ENCODE measurements at places on chromosomes 1 and 21.

DNA sequence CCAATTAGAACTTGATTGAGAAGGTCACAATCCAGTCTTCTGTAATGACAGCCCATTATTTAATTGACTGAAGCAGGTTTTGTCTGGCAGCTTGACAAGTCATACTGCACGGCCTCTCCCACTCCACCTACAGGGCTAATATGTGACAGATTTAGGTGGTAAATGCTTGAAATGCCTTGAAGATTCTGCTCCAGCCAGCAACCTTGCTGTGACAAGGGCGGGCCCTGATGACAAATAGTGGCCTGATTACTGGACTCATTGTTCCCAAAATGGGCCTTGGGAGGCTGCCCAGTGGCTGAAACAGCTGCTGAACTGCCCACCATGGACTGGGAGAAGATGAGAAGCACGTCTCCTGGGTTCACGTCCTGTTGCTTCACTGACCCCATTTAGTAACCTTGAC, 30.0 kb upstream of the CRNN start:
- no peak for DNase-seq

- DNase-seq = no peak
Measured at GRCh38 chr21:43825242-43825935, 36.0 kb downstream of the RRP1 start.

DNA sequence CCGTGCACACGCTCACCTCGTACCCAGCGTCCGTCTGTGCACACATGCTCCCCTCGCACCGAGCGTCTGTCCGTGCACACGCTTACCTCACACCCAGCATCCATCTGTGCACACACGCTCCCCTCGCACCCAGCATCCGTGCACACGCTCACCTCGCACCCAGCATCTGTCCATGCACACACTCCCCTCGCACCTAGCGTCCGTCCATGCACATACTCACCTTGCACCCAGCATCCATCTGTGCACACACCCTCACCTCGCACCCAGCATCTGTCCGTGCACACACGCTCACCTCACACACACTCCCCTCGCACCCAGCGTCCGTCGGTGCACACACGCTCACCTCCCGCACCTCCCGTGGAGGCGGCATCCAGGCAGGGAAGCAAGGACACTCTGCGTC, 24.4 kb upstream of the COL18A1 start:
- DNase-seq = no peak

DNA sequence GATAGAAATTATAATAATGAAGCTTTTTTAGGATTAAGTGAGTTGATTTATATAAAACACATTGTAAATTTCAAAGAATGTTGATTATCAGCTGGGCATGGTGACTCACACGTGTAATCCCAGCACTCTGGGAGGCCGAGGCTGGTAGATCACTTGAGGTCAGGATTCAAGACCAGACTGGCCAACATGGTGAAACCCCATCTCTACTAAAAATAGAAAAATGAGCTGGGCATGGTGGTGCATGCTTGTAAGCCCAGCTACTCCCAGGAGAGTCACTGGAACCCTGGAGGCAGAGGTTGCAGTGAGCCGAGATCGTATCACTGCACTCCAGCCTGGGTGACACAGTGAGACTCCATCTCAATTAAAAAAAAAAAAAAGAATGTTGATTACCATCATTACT, 18.4 kb downstream of the ADAMTS1 start:
- no peak for DNase-seq

DNA sequence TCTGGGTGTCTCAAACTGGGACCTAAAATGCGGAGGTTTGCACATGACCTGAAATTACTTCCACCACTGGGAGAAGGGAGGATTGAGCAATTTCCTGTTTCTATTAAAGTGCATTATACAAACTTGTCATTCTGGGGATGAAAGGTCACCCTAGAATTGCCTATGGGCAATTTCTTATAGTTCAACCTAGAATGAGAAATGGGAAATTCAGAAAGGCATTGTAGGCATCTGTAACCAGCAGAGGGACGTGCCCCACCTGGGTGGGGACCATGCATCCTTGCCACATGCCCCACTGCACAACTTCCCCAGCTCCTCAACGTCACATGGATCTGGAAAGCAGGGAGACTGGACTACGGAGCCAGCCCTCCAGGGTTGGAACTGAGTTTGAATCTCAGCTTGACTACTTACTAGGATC, 47.0 kb downstream of the MRPL39 start:
- no peak for DNase-seq

- no peak for DNase-seq
Measured at GRCh38 chr1:203558064-203558760, 64.3 kb downstream of the OPTC start.

- no peak for DNase-seq
Measured at GRCh38 chr1:15260418-15261154, 13.6 kb downstream of the FHAD1 start.

- no peak for DNase-seq
Measured at GRCh38 chr1:213484333-213484732, 433.3 kb downstream of the RPS6KC1 start.

- DNase-seq = no peak
Measured at GRCh38 chr1:49340576-49340975, 563.9 kb upstream of the BEND5 start.

DNA sequence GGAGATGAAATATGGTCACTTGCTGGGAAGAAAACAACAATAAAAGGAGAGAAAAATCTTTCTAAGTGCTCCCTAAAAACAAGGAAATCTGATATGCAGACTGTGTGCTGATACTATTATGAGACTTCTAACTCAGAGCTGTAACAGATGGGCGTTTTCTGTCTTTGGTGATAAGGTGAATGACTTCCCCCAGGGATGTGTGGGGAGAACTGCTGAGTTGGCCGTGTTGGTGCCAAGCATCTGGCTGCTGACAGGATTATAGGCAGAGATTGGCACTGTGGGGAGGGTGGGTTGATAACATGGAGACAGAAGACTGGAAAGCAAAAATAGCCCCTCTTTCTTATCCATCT, 438.5 kb upstream of the PLXNA2 start:
- no peak for DNase-seq

- no peak for DNase-seq
Measured at GRCh38 chr1:24643363-24644099, 429 bp downstream of the SRRM1 start.

- DNase-seq = no peak
Measured at GRCh38 chr1:203612932-203613682, 13.5 kb upstream of the ATP2B4 start.

DNA sequence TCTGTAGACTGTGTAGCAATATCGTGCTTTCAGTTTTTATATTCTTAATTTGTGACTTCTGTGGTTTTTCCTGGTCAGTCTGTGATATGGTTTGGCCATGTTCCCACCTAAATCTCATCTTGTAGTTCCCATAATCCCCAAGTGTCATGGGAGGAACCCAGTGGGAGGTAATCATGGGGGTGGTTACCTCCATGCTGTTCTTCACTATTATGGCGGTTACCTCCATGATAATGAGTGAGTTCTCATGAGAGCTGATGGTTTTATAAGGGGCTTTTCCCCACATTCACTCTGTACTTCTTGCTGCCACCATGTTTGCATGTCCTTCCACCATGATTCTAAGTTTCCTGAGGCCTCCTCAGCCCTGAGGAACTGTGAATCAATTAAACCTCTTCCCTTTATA, 169.8 kb downstream of the LEPR start:
- DNase-seq = no peak

DNA sequence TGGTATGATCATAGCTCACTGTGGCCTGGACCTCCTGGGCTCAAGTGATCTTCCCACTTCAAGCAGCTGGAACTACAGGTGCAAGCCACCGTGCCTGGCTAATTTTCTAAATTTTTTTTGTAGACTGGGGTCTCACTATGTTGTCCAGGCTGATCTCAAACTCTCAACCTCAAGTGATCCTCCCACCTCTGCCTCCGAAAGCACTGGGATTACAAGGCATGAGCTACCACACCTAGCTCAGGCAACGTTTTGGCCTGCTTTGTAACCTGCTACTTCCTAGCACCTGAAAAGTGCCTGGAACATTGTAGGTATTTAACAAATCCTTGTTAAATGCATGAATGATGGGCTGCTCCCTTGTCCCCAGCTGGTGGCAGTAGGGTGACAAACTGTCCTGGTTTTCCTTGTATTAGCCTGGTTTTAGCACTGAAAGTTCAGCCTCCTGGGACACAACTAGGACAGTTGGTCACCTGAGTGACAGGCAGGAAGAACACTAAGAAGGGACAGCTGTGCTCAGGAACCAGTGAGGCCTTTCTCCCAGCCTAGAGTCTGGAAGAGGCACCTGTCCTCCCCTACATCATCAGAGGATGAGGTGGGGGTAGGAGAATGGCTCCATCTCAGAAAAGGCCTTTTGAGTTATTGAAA, 88.5 kb upstream of the CD34 start:
- no peak for DNase-seq

- DNase-seq = no peak
Measured at GRCh38 chr1:116404699-116405098, 31.7 kb downstream of the ATP1A1 start.

GRCh38 chr1:91217911-91218310, 186.7 kb downstream of the HFM1 start:
- DNase-seq = no peak

DNA sequence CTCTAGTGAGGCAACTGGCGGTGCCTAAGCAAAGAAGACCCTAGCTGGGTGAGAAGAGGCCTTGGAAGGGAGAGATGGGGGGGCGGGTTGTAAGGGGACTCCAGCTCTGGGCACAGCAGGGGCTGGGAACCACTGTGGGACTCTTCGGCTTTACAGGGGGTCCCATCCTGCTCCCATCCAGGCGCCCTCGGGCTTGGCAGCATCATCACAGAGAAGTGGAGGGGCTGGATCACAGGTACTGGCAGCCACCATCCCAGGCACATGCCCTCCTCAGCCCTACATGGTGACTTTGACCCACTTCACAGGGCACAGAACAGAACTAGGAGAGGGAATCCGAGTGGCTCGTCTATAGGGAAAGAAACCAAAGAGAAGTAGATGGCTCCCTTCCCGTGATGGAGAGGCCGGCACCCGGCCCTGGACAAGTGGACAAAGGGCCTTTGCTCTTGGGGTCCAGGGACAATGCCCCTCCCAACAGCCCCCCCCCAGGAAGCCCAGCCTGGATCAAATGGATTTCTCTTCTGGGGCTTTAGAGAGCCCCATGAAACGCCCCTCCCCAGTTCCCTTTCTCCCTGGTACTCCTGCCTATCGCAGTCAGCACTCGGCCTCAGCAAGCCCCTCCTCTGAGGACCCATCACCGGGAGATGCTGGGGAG, 54.0 kb upstream of the ECE1 start:
- no peak for DNase-seq

GRCh38 chr21:45982092-45982757, 655 bp downstream of the COL6A1 start:
- DNase-seq = no peak

GRCh38 chr1:201295346-201295745, 12.0 kb downstream of the PKP1 start:
- DNase-seq = no peak

DNA sequence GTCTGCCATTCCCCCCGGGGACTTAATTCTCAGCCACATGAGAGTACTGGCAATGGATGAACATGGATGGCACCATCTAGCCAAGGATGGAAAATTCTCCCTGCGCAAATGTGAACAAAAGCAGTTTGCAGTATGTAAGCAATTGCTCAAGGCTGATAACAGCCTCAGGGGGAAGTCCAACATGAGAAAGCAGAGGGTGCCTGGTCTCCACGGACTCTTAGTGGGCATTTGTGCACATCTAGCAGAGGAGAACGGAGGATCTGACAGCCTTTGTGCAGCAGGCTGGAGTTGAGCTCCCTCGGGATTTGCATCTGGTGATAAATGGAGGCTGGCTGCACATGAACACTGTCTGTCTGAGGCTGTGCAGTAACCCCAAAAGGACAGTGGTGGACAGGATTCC, 13.9 kb upstream of the OLIG1 start:
- DNase-seq = no peak

DNA sequence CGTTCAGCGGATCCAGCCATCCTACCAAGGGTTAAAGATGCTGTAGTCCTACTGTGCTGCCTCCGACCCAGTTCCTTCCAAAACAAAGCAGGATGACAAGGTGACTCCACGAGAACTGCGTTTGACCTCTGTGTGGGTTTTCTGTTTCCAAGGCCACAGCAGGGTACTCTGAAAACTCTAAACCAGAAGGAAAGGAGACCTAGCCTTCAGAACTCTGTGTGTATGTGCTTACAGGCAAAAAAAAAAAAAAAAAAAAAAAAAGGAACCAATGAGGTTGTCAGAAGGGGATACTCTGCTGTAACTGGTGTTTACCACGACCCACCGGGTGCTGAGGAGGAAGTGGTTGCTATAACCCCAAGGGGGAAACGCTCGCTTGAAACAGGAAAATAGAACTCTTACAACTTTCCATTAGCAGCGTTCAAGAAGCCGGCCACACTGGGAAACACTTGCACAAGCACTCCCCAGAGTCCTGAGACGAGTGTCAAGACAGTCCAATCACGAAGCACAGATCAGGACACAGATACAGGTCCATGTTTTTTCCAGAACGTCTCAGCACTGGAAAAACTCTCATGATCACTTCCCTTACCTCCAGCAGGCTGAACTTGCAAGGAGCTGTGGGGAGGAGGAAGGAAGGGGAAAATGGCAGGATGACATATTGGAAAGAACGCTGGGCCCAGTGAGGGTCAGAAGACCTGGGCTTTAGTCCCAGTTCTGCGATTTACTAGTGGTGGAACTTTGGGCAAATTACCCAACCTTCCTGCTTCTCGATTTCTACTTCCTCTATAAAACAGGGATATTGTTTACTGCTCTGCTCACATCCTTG, 64.0 kb downstream of the ITPKB start:
- no peak for DNase-seq

DNA sequence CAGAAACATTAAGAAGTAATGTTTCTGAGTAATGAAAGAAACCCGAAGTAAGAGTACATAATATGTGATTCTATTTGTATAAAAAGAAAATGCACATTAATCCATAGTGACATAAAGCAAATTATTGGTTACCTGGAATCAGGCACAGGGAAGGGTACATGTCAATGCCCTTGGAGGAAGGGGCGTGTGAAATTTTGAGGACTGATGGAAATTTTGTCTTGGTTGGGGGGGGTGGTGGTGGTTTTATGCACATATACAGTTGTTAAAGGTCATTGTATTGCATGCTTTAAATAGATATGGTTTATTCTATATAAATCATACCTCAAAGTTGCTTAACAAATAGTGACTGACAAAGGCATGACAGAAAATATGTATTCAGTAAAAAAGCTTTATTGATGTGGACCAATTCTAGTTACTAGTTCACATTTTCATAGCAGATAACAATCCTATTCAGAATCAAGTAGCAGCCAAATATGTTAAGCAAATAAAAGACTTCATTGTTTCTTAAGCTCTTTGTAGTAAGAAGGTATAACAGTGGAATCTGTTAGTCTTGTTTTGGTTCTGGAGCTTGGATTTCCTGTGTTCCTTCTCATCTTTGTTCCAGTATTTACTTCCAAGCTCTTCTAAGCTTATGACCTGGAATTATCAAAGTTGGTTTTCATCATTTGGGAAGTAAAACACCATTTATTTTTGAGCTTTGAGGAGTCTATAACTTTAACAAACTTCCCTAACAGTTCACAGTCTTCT, 15.1 kb downstream of the BACH1 start:
- no peak for DNase-seq

Measured in C1 segment of cervical spinal cord (tissue), 14 donors.